CD4-positive, alpha-beta T cell treated with Interleukin-4 for 1 hour (primary cell): ENCODE measurements at places on chromosomes 2 and 18.
A peak's percentile ranks its signal among the peaks of the same experiment; 100 is the strongest.

DNA sequence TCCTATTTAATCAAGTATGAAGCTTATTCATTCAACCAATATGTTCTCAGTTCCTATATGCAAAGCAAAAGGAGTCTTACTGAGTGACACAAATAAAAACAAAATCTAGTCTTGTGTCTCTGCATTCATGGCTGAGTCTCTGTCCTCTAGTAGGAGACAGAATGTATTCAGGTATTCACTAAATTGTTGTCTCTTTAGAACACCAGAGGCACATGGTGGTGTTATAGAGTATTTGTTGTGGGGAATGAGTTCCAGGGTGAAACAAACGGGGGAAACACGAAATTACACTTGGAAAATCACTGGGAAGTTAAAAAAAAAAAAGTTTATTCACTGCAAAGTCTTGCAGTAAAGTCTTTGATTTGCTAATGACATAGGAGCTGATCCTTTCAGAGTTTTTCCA, 131.7 kb upstream of the FSHR start:
- no peak for DNase-seq

- no peak for DNase-seq
Observed at GRCh38 chr18:693466-694187, 18.8 kb downstream of the ENOSF1 start.

- peak; percentile 60 for DNase-seq
Observed at GRCh38 chr2:218218268-218219185, 1.5 kb downstream of the ARPC2 start.

GRCh38 chr2:105604938-105605337, 139.8 kb upstream of the NCK2 start:
- DNase-seq, result no peak

DNA sequence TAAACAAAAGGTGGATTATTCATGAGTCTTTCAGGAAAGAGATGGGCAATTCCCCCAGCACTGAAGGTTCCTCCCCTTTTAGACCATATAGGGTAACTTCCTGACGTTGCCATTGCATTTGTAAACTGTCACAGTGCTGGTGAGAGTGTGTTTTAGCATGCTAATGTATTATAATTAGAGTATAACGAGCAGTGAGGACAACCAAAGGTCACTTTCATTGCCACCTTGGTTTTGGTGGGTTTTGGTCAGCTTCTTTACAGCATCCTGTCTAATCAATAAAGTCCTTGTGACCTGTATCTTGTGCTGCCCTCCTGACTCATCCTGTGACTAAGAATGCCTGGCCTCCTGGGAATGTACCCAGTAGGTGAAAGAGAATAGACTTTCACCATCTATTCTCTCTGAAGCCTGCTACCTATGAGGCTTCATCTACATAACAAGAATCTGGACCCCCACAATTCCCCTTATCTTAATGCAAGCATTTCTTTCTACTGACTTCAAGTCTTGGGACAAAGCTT, 148.7 kb downstream of the CABLES1 start:
- DNase-seq, result no peak

GRCh38 chr18:31657823-31658669, 26.3 kb downstream of the B4GALT6 start:
- DNase-seq, result no peak

DNA sequence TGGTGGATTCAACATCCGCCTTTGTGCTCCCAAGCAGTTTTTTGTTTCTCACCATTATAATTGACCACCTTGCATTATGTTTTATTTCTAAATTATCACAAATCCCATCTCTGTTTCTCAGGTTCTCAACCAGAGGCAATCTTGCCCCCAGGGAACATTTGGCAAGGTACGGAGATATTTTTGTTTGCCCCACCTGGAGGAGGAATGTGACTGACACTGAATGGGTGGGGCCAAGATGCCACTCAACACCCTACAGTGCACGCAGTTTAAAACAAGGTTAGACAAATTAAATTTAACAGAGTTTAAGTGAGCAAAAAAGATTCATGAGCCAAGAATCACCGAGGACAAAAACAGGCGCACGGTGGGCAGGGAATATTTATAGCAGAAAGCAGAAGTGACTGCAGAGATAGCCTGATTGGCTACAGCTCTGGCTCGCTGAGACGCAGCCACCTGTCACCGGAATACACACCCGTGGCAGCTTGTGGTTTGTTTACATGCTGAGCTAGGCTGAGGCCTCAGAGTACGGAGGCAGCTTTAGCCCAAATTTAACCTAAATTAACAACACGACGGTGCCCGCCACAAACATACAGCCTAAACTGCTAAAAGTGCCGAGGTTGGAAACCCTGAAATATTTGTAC, 150.0 kb upstream of the ALKAL2 start:
- DNase-seq, result peak; percentile 86

GRCh38 chr2:29065068-29065811, 9.1 kb downstream of the PCARE start:
- no peak for DNase-seq

DNA sequence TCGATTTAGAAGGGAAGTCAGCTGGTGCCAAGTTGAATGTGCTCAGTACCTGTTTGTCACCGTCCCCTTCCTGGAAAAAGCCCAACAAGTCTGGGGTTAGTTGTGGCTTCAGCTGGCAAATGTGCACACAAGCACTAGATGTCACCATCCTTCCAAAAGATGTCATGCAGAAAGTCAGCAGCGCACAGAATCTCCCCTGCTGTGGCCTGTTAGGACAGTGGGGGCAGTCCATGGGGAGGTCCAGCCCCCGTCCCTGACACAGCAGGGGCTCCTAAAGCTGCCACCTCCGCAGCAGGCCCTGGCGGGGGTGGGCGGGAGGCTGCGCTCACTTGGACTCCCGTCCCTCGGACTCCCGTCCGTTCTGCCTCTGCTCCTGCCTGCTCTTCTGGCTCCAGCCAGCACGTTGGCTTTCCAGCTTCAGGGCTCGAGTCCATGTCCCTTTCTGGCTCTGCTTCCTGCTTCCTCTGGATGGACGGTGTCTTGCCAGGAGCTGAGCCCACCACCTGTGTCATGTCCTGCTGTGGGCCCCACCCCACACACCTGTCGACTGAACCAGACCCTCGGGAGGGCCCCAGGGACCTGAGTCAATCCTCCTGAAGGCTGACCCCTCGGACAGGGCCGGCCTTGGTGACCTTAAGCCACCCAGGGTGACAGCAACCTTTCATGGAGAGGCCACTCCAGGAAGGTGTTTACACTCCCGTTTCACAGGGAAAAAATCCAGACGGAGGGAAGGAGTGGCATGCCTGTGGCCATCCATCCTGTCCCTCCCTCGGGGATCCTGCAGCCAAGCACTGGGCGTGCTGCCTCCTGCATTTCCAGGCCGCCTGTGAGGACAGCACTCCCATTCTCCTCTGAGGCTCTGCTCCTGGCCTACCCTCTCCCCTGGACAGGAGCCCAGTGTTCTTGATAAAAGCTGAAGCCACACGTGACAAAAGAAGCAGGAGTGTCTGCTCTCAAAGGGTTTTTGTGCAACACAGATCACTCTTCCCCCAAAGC, 8.5 kb downstream of the RAB17 start:
- peak; percentile 55 for DNase-seq

- DNase-seq, result no peak
Observed at GRCh38 chr2:190791347-190791975, 89.2 kb upstream of the GLS start.
